ENCODE measurements at places on chromosomes 3 and 15. TPM values are rescaled to one million over a fixed set of nuclear protein-coding genes. Genes with fewer than 3 reads are reported as not detected.

Gene CGNL1
- total RNA-seq, result 23.5 TPM

Gene ZNF501
- total RNA-seq, result 5.1 TPM

Gene CLDN16
- total RNA-seq, result 0.69 TPM

Gene CLDN1
- total RNA-seq, result 115 TPM

Gene GOLGA8H
- total RNA-seq, result 1.2 TPM

Gene CCRL2
- total RNA-seq, result 1.2 TPM

Gene STRA6
- total RNA-seq, result 0.49 TPM

Gene BNC1
- total RNA-seq, result 9.2 TPM

Gene LRRN1
- 20.9 TPM for total RNA-seq

Gene TMEM158
- total RNA-seq, result 2.4 TPM

Gene EPHA6
- 2.2 TPM for total RNA-seq

Gene PPP2R3A
- total RNA-seq, result 24.8 TPM

Gene CX3CR1
- 1.5 TPM for total RNA-seq

Gene STAC
- total RNA-seq, result 12.6 TPM

Data from skin of body (tissue), 3 donors.